ENCODE measurements at places on chromosomes 7 and 10.

DNA sequence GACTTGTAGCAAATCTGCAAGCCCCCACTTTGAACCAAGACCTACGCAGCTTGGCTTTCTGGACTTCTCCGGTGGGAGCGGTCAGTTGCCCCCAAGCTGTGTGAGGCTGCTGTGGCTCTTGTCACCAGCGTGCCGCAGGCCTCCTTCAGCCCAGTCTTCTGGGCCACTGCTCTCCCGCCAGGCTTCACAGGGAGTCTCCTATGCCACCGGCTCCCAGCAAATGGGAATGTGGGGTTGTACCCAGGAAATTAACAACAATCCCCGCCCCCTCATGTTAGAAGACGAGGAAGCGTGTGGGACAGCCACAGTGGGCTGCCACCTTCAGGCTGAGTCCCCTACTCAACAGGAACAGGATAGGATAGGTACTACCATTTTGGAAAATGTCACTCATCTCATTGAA lies 4.2 kb downstream of the WDR86 start:
- no peak for DNase-seq

DNA sequence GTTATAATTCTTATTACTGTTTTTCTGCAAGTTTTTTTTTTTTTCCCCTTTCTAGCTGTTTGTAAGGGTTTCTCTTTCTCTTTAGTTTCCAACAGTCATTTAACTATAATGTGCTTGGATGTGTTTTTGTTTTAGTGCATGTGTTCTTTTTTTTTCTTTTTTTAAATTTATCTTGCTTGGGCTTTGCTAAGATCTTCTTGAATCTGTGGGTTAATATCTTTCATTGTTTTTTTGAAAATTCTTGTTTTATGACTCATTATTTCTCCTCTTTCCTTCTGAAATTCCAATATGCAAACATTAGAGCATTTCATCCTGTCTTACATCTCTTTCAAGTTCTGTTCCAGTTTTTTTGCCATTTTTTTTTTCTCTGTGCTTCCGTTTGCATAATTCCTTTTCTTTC lies 5.7 kb upstream of the HK1 start:
- DNase-seq = no peak

DNA sequence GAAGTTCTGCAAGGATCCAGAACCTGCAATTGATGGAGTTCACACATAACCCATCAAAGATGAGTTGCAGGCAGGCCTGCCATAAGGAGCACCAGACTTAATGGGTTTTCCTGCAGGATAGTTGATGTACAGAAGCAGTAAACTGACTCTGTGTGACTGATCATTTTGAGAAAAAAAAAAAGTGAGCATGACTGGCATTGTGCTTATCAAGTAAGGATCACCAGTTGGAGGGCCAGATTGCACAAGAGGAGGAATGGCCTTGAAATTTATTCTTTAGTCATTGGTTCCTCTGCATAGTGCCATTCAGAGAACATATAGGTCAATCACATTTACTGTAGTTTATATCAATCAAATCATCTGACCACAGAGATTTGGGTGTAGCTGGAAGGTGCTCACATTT lies 3.8 kb downstream of the CYP3A43 start:
- DNase-seq = no peak

DNA sequence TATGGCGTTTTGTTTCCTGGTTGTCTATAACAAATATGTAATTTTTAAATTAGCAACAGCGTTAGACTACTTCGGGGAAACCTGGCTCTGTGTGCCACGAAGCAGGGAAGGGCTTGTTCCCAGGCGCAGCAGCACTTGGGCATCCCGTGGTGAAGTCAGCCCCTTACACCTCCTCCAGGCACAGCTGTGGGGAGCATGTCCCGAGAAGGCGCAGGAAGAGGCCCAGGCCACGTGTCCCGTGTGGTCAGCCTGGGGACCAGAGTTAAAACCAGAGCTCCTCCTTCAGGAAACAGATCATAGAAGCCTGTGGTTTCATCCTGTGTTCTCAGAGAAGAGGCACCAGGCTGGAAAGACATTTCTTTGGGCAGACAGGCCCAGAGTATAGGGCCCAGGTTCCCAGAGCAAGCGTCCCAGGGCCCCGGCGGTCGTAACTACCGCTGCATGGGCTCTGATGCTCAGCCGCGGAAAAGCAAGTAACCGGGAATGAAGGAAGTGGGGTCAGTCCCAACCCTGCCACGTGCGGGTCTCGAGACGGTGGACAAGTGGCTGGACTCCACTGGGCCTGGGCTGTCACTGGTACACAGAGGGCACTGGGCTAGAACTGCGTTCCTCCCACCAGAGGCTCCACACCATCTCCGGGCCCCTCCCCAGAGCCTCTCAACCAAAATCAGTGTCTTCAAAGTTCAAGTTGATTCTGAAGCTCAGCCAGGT lies 7.1 kb downstream of the NUDT1 start:
- no peak for DNase-seq

- no peak for DNase-seq
Measured at GRCh38 chr7:43467406-43467805, 115.5 kb upstream of the STK17A start.

- no peak for DNase-seq
Measured at GRCh38 chr7:143389316-143390103, 8.4 kb downstream of the ZYX start.

GRCh38 chr10:86663576-86664339 lies 4.6 kb upstream of the LDB3 start:
- DNase-seq = no peak

DNA sequence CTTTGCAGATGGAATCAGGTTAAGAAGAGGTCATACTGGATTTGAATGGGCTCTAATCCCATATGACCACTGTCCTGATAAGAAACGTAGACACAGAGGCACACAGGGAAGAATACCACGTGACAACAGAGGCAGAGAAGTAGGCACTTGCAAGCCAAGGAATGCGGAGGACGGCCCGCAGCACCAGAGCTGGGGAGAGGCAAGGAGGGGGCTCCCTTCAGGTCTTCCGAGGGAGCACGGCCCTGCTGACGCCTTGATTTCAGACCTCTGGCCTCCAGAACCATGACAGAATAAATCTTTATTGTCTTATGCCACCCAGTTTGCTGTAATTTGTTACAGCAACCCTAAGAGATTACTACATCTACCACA lies 44.7 kb upstream of the TMEM213 start:
- DNase-seq = no peak

DNA sequence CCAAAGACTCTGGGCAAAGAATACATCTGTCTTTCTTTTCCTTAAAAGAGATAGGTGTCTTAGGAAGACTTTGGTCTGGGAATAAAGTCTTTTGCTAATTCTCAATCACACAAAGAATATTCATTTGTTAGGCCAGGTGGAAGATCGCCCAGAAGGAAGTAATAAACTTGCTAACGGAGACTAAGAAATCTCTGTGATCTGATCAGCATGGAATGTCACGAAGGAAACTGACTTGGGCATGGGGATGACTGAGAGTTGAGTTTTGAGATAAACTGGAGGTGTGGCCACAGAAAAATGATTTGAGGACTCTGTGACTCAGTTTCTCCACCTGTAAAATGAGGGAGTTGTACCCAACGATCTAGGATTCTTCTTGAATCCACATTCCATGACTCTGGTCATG lies 161.1 kb upstream of the SVIL start:
- no peak for DNase-seq

DNA sequence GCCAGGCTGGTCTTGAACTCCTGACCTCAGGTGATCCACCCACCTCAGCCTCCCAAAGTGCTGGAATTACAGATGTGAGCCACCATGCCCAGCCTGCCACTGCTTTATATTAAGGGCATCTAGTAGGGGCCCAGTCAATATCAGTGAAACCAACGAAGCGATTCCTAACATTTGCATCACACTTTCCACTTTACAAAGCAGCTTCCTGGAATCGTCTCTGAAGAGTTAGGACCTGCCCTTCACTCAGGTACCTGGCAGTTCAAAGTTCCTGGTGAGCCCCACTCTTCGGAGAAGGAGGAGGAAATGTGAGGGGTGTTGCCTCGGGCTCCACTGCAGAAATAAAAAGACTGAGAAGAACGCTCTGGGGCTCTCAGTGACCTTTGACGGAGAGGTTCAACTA lies 31.1 kb upstream of the EZH2 start:
- no peak for DNase-seq

- no peak for DNase-seq
Measured at GRCh38 chr10:49404321-49404878, 8.5 kb upstream of the DRGX start.

DNA sequence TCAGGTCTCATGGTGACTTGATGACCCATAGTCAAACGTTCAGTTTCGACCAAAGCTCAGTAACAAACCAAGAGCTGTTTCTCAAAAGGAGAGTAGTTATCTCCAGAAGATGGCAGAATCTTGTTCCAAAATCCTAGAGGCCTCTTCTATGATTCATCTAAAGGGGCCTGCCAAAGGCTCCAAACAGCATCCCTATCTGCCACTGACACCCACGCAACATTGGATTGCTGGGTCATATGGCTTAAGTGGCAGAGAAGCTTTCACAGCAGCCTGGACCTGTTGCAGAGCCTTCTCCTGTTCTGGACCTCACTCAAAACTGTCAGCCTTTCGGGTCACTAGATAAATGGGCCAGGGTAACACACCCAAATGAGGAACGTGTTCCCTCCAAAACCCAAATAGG lies 54.0 kb upstream of the LRRC18 start:
- no peak for DNase-seq

- no peak for DNase-seq
Measured at GRCh38 chr7:3326246-3326645, 25.2 kb downstream of the SDK1 start.

- no peak for DNase-seq
Measured at GRCh38 chr10:110553905-110554304, 13.6 kb upstream of the SMC3 start.

DNA sequence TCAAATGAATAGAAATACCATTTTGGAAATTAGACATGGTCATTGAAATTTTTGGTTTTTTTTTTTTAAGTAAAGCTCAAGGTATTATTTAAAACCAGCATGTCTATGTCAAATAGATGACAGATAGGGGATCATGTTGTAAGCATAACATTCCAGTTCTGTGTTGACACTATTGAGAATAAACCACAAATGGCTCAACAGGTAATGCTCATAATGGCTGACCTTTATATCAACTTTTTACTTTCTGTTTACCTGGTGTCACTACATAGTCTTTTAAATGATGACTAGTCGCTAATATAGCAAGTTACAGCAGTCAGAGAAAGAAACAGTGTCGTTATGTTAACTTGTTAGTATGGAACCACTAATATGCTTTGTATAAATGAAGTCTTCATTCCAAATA lies 616.0 kb downstream of the GATA3 start:
- DNase-seq = no peak

GRCh38 chr10:12937527-12937926 lies 64.0 kb downstream of the CCDC3 start:
- DNase-seq = no peak

DNA sequence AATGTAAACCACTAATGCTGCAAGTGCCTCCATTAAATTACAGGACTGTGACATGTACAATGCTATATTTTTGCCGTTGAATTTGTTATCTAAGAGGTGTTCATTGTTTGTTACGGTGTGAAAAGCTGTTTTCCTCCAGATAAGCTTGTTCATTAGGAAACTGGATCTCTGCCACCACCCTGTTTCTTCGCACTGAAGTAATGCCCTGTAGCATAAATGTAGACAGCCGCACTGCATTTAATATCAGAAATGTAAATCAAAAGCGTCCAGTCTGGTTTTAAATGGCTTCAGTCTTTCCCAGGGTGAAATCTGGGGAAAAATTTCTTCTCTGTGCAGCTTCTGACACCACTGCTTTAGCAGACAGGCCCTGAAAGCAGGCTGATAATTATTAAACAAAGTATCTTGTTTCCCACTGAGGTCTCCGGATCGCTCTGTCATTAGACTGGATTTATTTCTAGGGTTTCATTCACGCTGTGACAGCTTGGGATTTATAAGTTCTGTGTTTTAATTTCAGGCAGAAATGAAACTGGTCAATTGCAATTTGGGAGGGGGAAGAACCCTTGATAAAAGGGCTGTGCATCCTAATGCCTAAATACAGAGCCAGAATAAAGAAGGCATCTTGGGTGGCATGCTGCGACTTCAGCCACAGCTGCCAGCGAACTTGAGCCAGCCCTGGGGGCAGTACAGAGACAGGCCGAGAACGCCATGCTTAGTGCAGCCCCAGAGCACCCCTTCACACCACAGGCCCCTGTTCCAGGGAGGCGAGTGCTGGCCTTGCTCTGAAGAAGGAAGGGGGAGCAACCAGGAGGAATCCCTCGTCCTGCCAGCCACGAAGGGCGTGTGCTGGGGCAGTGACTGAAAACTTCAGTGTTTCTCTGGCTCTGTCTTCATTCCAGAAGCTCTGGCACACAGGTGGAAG lies 547.7 kb upstream of the GALNT17 start:
- DNase-seq = no peak

- DNase-seq = no peak
Measured at GRCh38 chr10:130932326-130933007, 379.1 kb downstream of the TCERG1L start.

DNA sequence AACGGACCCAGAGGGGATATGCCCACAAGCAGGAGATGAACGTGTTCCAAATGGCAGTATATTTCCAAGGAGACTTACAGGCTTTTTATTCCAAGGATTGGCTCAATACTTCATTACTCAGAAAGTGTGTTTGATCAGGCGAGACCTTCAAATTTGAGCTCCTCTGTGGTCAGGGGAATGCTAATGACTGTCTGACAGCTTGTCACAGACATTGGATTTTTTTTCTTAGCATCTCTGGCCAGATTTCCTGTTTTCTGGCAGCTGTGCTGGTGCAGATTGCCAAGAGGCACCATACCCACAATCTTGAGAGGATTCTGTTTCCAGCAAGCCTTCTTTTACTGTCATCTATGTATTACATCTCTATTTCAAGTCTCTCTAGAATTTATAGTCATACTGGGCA lies 93.8 kb downstream of the C1GALT1 start:
- no peak for DNase-seq

GRCh38 chr10:68871105-68871711 lies 29.9 kb upstream of the DDX50 start:
- no peak for DNase-seq

DNA sequence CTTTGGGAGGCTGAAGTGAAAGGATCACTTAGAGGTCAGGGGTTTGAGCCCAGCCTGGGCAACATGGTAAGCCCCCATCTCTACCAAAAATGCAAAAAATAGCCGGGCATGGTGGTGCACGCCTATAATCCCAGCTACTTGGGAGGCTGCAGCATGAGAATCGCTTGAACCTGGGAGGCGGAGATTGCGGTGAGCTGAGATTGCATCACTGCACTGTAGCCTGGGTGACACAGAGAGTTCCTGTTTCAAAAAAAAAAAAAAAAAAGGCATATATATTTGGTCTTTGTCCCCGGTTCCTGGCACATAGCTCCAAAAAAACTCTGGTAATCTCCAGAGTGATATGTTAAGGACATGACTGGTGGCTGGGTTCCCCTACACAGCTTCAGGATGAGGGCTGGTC lies 147.3 kb downstream of the SEC23IP start:
- no peak for DNase-seq

DNA sequence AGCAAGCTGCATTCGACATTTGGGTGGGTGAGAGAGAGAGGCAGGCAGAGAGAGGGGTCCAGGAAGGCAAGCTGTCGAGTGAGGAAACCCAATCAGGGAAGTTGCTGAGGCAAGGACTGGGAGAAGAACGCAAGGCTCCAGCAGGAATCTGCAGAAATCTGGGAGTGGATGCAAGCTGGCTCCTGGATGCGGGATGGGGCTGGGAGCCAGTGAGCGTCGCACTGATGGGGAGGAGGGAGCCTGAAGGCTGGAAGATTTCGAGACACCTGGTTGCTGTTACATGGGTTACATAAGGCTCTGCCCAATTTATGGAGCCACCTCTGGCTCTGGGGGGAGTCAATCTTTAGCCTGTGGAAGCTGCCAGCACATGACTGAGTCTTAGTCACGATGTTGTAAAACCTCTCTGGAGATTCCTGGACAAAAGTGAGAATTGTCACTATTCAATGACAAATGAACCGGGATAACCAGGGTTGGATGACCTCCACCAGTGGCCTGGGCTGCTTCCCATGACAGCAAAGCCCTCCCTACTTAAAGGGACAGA lies 51.1 kb upstream of the ADRB1 start:
- no peak for DNase-seq
